ENCODE measurements at places on chromosomes 6 and 20.

GRCh38 chr6:131083687-131084086, 20.6 kb upstream of the EPB41L2 start:
- no peak for DNase-seq

DNA sequence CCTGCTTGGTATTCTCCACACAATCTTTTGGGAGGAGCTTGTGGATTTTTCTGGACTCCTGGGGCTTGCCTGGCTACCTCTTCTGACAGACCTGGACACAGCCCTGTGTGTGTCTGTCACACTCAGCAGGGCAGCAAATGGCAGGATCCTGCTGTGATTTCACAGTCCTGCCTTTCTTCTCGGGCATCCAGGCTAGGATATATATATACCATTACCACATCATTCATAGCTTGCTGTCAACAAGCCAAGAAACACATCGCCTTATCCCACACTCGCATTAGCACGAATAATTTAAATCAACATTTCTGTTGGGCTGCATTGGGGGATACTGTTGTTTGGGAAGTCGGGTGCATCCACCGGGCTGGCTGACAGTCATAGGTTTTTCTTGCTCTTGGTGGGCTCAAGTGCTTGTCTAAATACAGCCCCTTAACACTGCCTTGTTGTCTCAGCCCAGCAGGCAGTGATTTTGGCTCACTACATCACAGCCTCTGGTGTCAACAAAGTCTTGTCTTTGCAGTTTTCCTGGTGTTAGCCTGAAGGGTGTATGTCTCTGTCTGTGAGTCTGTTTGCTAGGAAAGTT, 154.9 kb upstream of the FERMT1 start:
- no peak for DNase-seq

DNA sequence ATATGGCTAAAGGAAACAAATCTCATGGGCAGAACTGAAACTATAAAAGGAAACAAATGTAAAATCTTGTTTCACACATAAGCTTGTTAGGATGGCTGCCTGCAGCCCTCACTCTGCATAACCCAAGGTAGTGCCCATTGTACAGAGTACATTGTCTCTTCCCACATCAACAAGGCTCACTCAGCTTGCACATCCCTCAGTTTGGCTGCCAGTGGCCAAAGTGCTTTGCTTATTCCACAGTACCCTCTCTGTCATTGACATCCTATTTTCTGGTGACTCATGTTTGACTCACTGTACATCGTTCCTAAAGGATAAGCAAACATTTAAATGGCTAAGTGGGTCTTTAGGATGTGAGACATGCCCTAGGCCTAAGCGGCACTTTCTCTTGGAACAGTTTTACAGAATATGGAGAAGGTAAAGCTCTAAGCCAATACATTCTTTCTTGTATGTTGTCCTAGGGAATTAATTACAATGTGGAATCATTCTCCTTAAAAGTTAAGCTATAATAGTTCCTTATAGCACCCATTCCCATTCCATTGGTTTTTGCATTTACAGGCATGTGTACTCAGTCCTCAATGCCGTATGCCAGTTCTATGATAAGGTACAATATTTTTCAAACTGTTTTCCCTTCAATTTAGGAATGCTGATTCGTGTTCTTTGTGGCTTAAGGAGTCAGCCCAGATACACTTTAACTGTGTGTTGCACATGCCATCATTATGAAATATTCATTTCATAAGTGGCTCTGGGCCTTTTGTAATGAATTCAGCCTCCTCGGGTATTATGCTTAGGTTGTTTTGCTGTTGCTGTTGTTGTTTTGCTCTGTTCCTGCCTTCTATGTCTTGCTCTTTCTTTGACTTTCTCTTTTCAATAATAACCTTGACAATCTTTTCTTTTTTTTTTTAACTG, 5.5 kb downstream of the ANKEF1 start:
- peak; percentile 74 for DNase-seq

GRCh38 chr6:132812255-132812732, 2.1 kb upstream of the RPS12 start:
- peak; percentile 6 for DNase-seq

DNA sequence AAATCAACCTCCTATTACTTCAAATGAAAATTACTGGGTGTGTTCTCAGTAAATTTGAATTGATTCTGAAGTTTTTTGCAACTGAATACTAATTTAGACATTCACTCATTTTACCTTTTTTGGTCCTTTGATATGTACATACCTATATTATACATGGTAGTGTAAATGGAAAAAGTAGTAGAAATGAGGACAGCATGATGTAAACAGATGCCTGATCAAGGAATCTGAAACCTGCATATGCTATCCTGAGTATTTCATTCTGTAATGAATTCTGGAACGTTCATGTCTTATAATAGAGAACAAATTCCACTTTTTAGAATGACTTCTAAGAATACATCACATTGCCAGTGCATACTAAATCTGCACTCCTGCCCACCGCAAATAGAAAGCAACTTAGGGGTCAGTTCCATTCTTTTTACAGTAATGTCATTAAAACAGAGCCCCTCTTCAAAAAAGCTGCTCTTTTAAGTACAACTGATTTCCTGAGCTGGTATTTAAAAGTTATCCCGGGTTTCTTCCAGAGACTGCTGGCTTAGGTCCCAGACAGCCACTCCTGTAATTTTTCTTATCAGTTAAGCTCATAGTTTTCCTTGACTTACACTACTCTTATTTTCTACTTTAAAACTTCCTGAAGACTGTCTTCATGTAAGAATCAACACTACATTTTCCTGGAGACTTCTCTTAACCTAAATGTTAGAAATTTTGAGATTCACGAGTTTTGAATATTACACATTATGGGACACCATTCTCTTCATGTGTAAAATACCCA, 48.4 kb downstream of the MAP3K7 start:
- DNase-seq: no peak

GRCh38 chr6:134063966-134064445, 11.6 kb upstream of the SLC2A12 start:
- DNase-seq: peak; percentile 66

- DNase-seq: no peak
Measured at GRCh38 chr20:18909254-18909653, 95.7 kb downstream of the SCP2D1 start.

- DNase-seq: no peak
Measured at GRCh38 chr6:141451511-141452353, 681.0 kb upstream of the GJE1 start.

GRCh38 chr6:150999576-150999975, 134.1 kb downstream of the MTHFD1L start:
- no peak for DNase-seq

- DNase-seq: no peak
Measured at GRCh38 chr6:138175596-138175995, 13.9 kb downstream of the ARFGEF3 start.

- DNase-seq: no peak
Measured at GRCh38 chr6:83432636-83433035, 1.8 kb upstream of the ME1 start.

DNA sequence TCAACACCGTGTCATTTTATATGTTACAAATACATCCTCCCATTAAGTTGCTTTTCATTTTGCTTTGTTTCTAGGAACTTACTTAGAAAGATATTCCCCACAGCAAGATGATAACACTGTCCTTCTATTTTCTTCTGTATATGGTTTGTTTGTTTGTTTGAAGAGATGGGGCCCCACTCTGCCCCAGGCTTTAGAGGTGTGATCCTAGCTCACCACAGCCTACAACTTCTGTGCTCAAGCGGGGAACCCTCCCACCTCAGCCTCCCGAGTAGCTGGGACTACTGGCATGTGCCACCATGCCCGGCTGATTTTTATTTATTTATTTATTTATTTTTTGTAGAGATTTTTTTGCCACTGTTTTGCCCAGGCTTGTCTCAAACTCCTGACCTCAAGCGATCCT, 14.2 kb upstream of the GMDS start:
- DNase-seq: no peak

DNA sequence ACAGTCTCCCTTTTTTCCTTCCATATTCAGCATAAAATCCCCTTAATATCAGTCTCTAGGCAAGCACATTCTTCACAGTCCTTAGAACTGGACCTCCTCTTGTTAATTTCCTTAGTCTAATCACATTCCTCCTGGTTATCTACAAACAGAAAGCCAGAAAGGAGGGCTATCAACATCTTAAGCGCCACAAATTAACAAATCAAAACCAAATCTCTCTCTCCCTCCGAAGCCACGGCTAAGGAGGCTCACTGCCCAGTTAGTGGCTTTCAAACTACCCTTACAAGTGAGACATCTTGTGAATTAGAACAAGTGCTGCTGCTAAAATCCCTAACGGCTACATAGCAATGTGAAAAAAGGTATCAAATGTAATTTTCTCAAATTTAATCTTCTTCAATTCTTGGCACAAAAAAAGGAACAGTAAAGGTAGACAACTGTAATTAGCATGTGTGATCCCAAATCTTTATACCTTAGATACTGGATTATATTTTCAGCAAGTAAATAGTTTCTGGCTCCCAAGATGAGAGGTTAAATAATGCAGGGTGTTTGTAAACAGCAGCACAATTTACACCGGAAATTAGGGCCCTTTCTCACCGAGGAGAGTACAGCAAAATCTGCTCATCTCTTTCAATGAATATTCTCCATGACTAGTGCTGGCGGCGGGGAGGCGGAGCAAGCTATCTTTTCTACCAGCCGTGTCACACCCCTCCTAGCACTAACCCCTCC, 1.4 kb upstream of the TRIM39 start:
- peak; percentile 47 for DNase-seq

GRCh38 chr6:125519367-125519766, 217.6 kb upstream of the HDDC2 start:
- no peak for DNase-seq

GRCh38 chr6:133101790-133102189, 139.4 kb upstream of the EYA4 start:
- DNase-seq: no peak

DNA sequence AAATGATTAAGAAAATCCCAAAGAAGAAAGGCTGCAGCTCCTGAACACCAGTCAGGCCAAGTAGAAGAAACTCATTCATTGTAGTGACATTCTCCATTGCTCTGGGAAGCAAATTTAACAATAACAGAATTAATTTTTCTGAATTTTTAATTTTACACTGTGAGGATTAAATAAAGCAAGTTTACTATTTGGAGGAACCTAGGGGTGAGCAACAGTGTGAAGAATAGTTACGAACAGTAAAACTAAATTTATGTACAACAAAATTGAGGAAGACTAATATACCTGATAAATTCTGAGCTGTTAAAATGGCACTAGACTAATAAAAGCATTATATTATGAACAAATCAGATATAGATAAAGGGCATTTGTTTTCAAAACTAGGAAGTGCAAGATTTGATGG, at the start of gene OR12D3:
Gene OR12D3 (minus strand): TSS at position 101 of the 400 bp plus-strand sequence. CDS start 4 bp downstream, at position 97.
- DNase-seq: no peak

DNA sequence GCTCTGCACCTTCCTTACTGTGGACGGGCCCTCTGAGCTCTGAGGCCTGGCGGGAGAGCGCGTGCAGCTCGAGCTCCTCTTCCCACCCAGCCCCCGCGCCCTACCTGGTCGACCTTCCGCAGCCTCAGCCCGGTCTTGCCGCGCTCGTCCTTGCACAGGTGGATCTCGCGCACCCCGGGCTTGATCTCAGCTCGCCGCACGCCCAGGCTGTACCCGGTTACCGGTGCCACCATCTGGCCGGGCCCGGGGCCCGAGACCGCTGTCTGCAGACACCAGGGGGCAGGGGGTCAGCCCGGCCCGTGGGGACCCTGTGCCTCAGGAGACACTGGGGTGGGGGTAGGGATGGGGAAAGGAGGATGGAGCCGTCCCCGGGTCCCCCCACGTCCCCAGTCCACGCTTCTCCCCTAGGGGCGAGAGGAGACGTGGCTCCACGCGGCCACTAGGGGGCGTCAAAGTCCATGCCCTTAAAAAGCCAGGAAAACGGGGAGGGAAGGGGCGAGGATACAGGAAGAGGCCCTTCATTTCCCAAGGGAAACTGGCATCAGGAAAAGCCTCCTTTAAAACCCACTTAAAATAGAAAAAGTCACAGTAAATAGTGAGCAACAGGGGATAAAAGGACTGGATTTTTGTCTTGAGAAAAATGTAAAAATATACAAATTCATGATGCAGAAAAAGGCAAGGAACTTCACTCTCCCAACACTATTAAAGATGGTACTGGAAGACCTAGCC, 15.5 kb downstream of the SDCBP2 start:
- DNase-seq: peak; percentile 57

DNA sequence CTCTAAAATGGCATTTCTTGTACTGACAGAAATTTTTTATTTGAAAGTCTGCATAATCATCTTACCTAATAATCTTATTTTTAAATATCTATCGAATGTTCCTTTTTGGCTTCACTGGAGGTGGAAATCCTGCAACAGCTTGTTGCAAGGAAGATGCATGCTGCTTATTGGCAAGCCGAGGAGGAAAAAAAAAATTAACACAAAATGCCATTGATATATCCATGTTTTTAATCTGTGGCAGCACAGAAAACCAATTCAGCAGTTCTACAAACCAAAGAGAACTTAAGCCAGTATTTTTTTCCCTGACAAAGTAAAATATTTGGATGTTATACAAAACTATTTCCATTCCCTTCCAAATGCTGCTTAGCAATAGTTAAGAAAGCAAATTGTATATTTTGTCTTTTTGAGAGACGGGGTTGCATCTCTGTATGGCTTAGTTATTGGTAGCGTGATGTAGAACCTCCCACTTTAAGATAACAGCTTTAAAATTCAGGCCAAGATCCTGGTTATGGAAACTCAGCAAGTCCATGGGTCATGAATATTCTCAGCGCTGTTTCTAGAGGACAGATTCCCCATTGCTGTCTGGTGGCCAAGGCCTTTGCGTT, 231.4 kb downstream of the TMEM242 start:
- DNase-seq: no peak

- no peak for DNase-seq
Measured at GRCh38 chr6:101276066-101276465, 117.4 kb upstream of the GRIK2 start.

- DNase-seq: peak; percentile 31
Measured at GRCh38 chr20:38224531-38224930, 36.0 kb downstream of the KIAA1755 start.

- DNase-seq: no peak
Measured at GRCh38 chr20:4880051-4880450, 121.3 kb downstream of the SLC23A2 start.

- DNase-seq: no peak
Measured at GRCh38 chr6:35083507-35083906, 57.6 kb downstream of the TCP11 start.

GRCh38 chr6:131958095-131958494, 6.9 kb upstream of the CCN2 start:
- DNase-seq: no peak

DNA sequence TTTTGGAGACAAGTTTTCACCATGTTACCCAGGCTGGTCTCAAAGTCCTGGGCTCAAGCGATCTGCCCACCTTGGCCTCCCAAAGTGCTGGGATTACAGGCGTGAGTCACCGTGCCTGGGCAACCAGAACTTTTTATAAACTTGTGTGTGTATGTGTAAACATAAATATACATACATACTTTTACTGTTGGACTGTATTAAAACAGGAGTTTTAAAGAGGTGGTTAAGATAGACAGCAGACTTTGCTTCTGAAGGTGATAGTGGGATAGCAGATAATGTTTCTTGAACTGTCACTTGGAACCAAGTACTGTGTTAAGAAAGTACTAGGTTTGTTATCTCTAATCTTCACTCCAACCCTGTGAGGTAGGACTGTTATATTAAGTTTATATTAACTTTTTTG, 28.6 kb upstream of the MAPK13 start:
- no peak for DNase-seq

- peak; percentile 69 for DNase-seq
Measured at GRCh38 chr6:12010635-12011275, 1.4 kb upstream of the HIVEP1 start.

- no peak for DNase-seq
Measured at GRCh38 chr20:47126709-47127108, 229.8 kb downstream of the ZMYND8 start.

- DNase-seq: peak; percentile 12
Measured at GRCh38 chr6:145704143-145704781, 31.1 kb downstream of the EPM2A start.

All from inflammatory macrophage treated with lipopolysaccharide for 4 hours (primary cell).